ENCODE measurements at places on chromosomes 5 and 9. TPM values are rescaled to one million over a fixed set of nuclear protein-coding genes. Genes with fewer than 3 reads are reported as not detected.

The TNFSF15 gene
- 0.62 TPM for total RNA-seq

The TRIM7 gene
- 1.6 TPM for total RNA-seq

The TAF1L gene
- 0.02 TPM for total RNA-seq

The RNF38 gene
- total RNA-seq: 22.1 TPM

The NR3C1 gene
- 41.8 TPM for total RNA-seq

The PCDHGA2 gene
- not detected for total RNA-seq

The BTNL8 gene
- total RNA-seq: not detected

The MTAP gene
- total RNA-seq: 66.4 TPM
